NCI-H1930 (cell line): ENCODE measurements at places on chromosomes 12 and 14.
A peak's percentile ranks its signal among the peaks of the same experiment; 100 is the strongest.

DNA sequence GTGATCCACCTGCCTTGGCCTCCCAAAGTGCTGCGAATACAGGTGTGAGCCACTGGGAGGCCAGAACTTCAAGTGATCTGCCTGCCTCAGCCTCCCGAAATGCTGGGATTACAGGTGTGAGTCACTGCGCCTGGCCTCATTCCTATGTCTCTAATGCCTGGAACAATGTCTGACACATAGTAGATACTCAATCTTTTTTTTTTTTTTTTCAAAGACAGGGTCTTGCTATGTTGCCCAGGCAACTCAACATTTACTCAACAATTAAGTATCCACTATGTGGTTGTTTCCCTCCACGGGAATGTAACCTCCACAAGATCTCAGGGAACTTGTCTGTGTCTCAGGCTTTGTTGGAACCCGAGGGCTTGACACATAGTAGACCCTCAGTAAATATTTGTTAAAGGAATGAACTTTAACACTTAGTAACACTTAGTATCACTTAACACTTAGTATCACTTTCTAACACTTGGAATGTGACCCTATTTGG, 3.0 kb upstream of the TMEM120B start:
- DNase-seq: no peak

DNA sequence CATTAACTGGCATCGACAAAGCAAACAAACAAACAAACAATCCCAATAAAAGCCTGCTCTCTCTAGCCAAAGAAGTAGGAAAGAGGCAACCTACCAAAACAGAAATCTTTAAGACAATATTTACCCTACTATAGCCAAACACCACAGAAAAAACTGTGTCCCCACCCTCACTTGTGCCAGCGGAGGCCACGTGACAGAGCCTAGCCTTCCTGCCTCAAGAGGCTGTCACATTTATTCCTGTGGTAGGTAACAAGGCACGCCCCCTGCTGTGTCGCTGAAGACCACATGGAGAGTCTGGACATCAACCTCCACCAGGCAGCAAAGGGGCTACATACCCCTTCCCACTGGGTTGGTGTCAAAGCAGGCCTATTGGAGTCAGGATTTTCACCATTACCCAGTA, 148.1 kb downstream of the LMNTD1 start:
- no peak for DNase-seq

DNA sequence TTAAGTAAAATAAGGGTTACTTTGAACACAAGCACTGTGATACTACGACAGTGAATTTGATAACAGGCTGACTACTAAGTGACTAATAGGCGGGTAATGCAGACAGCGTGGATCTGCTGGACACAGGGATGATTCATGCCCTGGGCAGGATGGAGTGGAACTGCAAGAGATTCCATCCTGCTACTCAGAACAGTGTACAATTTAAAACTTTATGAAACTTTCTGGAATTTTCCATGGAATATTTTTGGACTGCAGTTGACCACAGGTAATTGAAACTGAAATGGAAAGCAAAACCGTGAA, 46.0 kb downstream of the YEATS4 start:
- no peak for DNase-seq

DNA sequence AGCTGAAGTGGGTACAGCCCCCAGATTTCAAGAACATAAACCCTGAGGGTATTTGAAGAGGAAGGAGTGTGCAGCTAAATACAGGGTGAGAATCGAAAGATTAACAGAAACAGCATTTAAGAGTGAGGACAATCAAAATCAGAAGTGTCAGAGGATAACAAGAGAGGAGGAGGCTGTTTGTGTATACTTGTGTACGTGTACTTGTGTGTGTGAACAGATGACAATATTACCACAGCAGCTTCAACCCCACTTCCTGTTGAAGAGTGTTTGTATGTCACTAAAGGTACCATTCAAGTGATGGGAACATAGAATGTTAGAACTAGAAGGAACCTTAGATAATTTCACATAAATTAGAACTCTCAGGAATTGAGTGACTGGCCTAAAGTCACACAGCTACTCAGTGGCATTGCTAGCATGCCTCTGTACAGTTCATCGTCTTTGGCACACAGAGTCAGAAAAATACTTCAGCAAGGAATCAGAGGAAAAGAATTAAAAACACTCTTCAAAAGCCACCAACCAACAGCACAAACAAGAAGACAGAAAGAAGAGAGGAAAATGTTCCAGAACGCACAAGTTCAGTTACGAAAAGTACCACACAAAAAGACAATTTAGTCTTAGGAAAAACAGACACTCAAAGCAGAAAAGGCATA, 164.3 kb upstream of the BCL2L14 start:
- DNase-seq: no peak

DNA sequence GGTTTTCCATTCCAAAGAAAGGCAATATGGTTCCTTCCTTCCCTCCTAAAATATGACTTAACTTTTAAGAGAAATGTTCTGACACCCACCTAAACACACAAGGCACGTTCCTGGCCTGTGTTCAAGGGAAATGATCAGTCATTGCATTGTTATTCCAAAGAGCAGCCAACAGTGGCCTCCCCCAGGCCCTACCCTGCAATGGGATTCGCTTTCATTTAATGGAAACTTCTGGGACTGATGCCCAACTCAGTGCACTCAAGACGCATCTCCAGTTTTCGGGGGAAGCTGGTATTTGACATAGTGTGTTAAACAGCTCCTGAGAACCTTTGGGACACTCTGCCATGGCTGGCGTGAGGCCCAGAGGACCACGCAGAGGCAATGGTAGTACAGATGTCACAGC, 65.9 kb downstream of the DDX51 start:
- no peak for DNase-seq

GRCh38 chr12:81146228-81147225, 68.6 kb downstream of the ACSS3 start:
- no peak for DNase-seq

DNA sequence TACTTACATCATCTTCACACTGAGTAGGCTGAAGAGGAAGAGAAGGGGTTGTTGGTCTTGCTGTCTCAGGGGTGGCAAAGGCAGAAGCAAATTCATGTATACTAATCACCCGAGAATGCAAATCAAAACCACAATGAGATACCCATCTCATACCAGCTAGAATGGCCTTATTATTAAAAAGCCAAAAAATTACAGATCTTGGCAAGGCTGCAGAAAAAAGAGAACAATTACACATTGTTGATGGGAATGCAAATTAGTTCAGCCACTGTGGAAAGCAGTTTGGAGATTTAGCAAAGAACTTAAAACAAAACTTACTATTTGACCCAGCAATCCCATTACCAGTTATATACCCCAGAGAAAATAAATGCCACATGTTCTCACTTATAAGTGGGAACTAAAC, 154.9 kb downstream of the SEC23A start:
- no peak for DNase-seq

DNA sequence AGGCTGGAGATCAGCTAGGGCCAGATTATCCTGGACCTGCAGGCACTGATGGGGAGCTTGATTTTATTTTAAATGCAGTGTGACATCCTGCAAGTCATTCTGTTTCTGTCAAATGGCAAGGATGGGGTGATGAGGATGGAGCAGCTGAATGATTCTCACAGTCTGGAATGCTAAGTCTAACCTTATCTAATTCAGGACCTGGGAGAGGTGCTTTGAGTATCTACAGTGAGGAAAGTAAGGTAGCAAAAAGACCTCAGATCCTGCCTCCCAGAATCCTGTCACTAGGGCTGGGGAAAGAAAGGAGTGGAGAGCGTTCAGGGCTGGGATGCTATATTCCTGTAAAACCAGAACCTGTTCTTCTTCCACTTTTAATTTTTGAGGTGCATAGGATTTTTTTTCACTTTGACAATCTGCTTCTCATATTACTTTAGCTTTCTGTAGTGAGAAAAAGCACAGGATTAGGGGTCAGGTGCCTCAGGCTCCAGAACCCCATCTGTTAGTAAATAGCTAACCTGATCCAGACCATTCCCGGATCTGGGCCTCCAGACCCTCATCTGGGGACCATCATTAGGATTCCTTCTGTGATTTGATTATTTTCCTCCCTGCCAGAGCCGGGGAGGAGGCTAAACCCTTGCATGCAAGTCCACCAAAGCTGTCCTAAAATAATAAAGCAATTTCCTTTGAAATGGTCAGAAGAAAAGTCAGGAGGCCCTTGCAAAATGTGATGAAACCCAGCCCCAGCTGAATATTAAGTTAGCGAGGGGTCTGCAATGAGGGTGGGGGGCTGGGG, 54.7 kb downstream of the ASCL1 start:
- no peak for DNase-seq

DNA sequence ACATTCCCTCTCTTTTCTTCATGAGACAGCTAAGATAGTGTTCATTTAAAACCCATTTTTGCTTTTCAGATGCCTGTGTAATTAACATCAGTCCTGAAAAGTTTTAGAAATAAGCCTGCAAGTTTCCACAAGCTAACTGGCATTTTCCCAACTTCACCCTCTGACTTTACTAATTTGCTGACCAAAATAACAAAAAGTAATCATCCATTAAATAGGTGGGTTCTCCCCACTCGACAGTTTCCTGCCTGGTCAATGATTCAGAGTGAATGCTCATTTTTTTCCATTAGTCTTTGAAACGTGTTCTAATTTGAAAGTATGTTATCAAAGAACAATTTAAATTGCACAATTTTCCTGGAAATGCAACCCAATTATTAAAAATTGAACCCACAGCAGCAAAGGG, 23.6 kb downstream of the NELL2 start:
- DNase-seq: no peak

- DNase-seq: peak; percentile 76
Observed at GRCh38 chr14:52852810-52853521, 61.6 kb upstream of the GNPNAT1 start.

GRCh38 chr12:106712768-106713167, 61.7 kb upstream of the RIC8B start:
- no peak for DNase-seq

GRCh38 chr14:64636980-64637429, 67.2 kb upstream of the PLEKHG3 start:
- no peak for DNase-seq

GRCh38 chr12:122977153-122977552, 2.1 kb downstream of the OGFOD2 start:
- DNase-seq: no peak

GRCh38 chr12:67662910-67663538, 14.5 kb downstream of the DYRK2 start:
- DNase-seq: no peak

GRCh38 chr14:92846162-92846897, 52.2 kb downstream of the GOLGA5 start:
- no peak for DNase-seq

- DNase-seq: no peak
Observed at GRCh38 chr12:3381059-3382047, 109.7 kb upstream of the PRMT8 start.

GRCh38 chr12:89863968-89864367, 155.3 kb upstream of the ATP2B1 start:
- DNase-seq: no peak

DNA sequence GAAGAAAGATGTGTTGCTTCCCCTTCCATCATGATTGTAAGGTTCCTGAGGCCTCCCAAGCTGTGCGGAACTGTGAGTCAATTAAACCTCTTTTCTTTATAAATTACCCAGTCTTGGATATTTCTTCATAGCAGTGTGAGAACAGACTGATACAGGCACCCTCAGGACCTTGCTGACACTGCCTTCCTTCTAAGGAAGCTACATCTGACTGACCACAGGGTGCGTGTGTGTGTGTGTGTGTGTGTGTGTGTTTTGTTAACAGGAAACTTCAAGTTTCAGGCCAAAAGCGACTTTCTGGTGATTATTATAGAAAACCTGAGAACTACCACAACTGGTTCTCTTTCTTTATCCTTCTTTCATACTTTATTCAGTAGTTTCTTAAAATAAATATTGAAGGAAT, 149.0 kb downstream of the CAPZA3 start:
- no peak for DNase-seq

GRCh38 chr14:23078692-23079116, 16.2 kb downstream of the ACIN1 start:
- DNase-seq: no peak

DNA sequence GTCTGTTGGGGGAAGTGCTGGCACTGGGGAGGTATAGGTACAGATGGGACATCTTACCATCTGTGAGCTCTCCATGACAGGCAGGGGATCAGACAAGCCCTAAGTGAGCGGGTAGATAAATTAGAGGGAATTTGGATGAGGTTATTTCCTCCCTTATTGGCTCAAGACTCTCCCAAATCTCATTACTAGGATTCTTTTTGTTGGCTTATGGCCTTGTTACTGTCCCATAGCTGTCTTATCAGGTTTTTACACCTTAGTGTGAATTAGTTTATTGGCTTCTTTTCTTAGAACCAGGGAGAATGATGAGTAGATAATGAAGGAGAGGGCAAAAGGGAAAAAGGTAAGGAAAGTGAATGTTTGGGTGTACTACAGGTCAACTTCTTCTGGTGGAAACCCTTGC, 191.1 kb upstream of the PRICKLE1 start:
- DNase-seq: no peak

DNA sequence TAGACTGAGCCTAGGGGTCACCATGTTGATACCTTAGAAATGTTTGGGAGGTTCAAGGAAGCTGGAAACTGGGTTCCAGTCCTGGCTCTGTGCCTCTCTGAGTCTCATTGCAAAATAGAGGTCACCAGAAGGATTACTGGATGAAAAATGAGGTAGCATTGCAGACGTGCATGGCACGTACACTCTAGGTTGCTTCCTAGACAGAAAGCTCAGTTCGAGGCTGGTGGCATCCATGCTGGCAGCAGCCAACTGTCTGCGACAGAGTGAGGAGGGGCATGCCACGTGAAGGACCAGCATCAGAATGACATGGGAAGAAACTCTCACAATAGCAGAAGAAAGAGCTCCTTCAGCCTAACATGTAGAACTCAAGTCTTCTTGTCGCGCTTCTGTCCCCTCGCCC, 4.6 kb upstream of the CYP46A1 start:
- DNase-seq: no peak

- DNase-seq: no peak
Observed at GRCh38 chr12:13126494-13126893, 23.0 kb upstream of the GSG1 start.

GRCh38 chr12:115079760-115080159, 395.8 kb upstream of the TBX3 start:
- DNase-seq: no peak

DNA sequence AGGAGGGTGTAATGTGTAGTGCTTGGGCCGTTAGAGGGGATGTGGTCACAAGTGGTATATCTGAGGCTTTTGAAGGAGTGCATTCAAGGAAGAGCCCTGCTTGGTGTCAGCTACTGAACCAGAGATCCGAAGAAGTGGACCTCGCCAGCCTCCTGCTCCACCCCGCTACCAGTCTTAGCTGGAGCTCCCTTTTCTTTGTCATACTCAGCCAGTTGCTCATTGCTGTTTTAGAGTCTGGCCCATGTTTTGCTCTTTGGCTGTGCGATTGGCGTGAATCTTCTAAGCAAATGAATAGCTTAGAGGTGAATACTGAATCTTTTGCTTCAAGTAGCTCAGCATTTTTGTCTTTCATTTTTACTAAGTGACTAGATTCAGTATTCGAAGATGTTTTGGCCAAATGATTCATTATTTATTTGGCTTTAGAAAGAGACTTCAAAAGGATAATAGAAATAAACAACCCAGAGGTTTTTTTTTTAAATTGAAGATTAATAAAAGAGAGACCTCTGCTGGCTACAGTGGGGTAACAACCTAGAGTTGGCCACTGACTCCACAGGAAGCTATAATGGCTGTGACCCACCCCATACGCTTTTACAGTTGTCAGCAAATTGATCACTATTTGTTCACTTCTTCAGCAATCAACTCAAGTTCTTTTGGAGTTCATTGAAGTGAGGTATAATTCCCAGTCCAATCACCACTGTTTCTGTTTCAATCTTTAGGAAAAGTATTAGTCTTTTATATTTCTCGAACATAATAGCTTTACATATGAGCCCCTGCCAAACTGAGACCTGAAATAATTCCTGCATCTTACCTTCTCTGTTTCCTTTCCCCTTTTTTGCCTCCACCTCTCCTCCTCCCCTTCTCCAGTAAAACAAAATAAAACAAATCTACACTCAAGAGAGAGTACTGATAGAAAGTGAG, 19.9 kb downstream of the CDKN1B start:
- no peak for DNase-seq

- no peak for DNase-seq
Observed at GRCh38 chr12:12266389-12266872, 413 bp downstream of the LRP6 start.
